ENCODE measurements at places on chromosomes 16 and 17.

- peak; percentile 76 for DNase-seq
These were observed 11.2 kb downstream of the ENPP7 start for GRCh38 chr17:79741751-79742588.

- DNase-seq: no peak
These were observed 212.8 kb upstream of the ELAC2 start for GRCh38 chr17:13230350-13231264.

- DNase-seq: peak; percentile 56
These were observed 22.0 kb downstream of the GOSR2 start for GRCh38 chr17:46944931-46945330.

DNA sequence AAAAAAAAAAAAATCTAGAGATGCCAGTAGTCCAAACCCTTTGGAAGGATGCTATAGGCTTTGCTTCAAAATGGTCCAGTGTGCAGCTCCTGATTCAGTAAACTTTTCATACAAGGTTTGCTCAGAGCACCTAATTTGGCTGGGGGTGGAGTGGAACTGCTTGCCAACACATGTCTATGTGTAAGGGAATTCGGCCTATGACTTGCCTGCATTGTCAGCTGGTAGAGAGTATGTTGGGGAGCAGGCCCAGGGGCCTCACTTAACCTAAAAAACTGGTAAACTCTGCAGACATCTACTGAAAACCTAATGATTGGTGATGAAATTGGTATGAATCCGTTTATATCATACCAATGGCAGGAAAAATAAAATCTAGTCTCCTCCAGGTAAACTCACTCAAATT lies 1.5 kb upstream of the MFSD6L start:
- no peak for DNase-seq

GRCh38 chr16:5004311-5004710 lies 29.4 kb downstream of the NAGPA start:
- DNase-seq: no peak

DNA sequence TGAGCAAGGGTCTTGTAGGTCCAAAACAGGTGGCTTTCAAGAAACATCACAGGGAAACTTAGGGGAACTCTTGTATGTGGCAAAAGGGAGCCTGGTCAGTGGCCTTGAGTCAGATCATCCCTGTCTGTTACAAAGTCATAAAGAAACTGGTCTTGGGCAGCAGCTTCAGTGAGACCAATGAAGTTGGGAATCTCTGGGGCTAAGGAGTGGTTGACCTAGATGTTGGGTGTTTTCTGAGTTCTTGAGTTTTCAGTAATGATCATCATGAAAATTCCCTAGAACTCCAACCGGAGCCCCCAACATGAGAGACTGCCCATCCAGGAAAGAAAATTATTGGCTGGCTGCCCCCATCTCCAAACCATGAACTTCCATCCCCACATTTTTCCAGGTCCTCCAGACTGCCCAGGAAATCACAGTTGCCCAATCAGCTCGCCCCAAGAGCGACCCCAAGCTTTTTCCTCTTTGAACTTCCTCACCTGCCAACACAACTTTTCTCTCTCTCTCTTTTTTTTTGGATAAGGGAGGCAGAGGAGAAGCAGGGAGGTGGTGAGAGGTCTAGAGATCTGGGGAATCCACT lies 3.9 kb downstream of the CCR7 start:
- no peak for DNase-seq

- no peak for DNase-seq
These were observed 49.3 kb upstream of the WSB1 start for GRCh38 chr17:27244491-27245223.

DNA sequence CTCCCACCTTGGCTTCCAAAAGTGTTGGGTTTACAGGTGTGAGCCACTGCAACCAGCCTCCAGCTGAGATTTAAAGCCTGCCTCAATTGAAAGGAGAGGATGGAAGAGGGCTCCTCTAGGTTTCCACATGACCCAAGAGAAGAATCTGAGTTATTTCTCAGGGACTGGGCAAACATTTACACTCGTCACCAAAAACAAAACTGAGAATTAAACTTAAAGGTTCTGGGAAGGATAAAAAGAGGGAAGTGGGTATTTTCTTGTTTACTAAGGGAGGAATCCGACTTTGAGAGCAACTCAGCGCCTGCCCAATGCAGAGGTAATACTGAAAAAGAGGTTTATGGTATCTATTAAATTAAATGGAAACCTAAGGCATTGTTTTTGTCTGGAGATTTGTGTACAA lies 13.3 kb downstream of the HOXB1 start:
- DNase-seq: no peak

GRCh38 chr16:57757883-57758282 lies 22.3 kb downstream of the KATNB1 start:
- DNase-seq: no peak

DNA sequence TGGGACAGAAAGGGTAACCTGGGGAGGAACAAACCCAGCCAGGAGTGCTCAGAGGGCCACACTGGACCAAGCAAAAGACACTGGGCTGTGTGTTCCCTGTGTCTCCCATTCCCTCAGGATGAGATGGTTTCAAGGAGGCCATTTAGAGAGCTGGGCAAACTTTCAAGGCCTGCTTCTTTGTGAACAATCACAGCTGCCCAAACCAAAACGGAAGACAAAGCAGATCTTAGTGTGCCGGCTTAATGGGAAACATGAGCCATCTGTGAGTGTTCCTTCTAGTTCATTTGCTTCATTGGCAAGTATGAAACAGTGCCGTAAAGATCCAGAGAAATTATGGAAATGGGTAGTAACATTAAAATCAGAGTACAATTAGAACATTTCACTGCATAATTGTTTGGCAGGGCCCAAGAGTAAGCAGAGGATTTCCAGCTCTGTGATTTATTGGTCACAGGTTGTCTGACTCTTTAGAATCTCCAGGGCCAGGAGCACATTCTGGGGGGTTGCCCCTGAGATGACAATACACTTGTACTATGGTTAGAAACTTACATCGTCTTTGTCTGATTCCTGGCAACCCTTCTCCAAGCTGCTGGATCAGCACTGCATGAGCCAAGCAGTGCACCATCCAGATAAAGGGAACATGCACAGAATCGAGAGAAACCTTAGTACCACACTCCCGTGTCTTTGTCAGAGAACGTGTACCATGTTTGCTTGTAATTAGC lies 412.1 kb downstream of the RBFOX1 start:
- DNase-seq: no peak

DNA sequence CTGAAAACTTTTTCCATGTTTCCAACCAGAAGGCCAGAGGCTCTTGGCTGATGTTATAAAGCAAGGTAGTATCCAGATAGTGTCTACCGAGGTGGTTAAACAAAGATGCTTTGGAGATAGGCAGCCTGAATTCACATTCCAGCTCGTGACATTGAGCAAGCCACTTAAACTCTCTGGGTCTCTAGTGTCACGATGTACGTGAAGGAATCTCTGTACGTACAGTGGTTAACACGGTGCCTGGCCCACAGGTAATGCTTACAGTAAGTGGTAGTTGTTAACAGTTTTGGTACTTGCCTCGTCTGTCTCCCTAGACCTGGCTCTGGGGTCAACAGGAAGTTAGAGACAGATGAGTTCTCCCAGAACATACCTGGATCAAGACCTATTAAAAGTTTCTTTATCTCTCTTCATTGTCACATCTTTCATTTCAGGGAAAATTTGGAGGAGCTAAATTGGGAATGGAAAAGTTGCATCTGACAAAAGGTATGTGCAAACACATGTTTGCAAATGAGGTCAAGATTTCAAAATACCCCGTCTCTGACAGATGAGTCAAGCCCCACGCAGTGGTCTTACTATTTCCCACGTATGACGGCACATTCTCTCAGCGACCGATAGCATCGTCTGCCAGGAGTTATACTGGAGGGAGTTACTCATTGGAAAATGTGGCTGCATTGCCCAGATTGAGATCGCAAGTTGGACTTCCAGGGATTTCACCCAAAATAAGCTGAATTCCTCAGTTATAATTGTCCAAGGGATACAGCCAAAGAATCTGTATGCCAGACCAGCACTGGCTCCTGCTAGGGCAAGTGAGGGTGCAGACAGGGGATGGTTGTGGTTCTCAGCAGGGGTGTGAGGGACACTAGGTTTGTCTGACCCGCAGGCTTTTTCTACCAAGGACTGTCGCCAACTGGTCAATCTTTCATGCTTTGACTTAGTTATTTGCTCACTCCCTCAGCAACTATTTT lies 18.9 kb upstream of the MYH10 start:
- no peak for DNase-seq

DNA sequence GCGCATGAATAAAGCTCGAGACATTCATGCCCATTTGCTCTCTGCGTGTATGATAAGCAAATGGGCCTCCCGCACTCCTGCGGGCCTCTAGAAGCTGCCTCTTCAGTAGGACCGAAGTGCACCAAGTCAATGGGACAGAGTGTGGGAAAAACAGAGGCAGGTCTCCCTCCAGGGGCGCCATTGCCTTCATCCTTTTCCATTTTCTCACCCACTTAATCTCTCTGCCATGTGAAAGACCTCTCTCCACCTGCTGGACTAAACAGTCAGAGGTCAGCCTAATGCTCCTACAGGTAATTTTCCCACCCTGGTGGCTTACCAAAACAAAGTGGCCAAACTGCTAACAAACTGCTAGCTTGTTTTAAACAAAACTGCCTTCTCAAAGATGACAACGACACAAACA lies 210.9 kb downstream of the ZFHX3 start:
- DNase-seq: no peak

DNA sequence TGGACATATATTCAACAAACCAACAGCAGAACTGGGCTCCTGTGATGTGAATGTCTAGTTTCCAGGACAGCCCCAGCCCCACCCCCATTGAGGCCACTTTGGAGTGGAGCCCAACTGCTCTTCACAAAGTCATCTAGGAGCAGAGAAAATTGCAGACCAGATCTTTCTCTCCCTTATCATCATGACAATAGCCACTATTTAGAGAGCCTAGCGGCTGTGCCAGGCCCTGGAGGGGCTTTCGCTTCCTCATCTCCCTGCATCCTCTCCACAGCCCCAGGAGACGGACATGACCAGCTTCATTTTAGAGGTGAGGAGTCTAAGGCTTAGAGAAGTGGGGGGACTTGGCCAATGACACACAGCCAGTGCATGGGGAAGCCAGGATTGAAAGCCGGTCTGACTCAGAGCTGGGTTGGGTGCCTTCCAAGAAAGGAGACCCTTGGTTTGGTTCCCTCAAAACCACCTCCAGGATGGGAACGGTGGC lies 1.4 kb downstream of the PRSS8 start:
- no peak for DNase-seq

DNA sequence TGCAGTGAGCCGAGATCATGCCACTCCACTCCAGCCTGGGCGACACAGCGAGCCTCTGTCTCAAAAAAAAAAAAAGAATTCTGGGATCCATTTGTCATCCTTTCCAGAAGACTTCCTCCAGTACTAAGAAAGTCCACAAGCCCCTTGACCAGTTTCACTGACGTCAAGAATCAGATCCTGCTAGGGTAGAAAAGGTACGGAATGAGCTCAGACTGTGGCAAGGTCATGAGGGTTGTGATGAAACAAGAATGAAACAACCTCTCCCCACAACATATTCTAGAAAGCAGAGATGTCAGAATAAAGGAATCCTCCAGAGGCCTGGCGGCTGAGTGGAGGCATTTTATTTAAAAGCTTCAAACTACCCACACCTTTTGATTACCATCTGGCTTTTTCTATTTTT lies 29.9 kb downstream of the TRAF4 start:
- no peak for DNase-seq

GRCh38 chr16:88686439-88687253 lies at the start of gene SNAI3:
Gene SNAI3, minus strand, starts transcription at chr16:88686507. Its CDS starts 101 bp downstream, at chr16:88686406.
- DNase-seq: peak; percentile 68

Data from NCI-H510A treated with DMSO at 0.1 percent for 48 hours (cell line).